Foreskin keratinocyte (primary cell): ENCODE measurements at places on chromosomes 11 and 22. TPM values are rescaled to one million over a fixed set of nuclear protein-coding genes. Genes with fewer than 3 reads are reported as not detected.
A peak's percentile ranks its signal among the peaks of the same experiment; 100 is the strongest.

GRCh38 chr22:43742154-43742950, 69.8 kb downstream of the EFCAB6 start:
- no peak for DNase-seq

- no peak for DNase-seq
Measured at GRCh38 chr11:31763296-31763695, 47.8 kb downstream of the PAX6 start.

- DNase-seq, result no peak
Measured at GRCh38 chr11:68216171-68216938, 3.3 kb upstream of the KMT5B start.

DNA sequence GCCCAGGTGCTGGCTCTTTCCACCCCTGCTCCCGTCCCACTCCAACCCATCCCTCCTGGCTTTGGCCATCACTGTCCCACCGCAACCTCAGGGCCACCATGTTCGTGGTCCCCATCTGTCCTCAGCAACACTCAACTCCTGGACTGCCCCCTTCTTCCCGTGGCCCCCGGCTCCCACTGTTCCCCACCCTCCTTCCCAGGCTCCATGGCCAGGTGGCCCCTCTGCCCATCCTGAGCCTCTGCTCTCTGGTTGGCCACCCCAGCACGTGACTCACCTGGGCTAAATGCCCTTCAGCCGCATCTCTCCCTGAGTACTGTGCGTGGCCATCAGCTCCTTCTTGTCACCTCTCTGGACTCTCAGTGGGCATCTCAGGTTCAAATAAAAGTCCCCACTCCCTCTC, 41.6 kb upstream of the PHF21B start:
- no peak for DNase-seq

- no peak for DNase-seq
Measured at GRCh38 chr22:39148727-39149535, 3.5 kb downstream of the CBX7 start.

DNA sequence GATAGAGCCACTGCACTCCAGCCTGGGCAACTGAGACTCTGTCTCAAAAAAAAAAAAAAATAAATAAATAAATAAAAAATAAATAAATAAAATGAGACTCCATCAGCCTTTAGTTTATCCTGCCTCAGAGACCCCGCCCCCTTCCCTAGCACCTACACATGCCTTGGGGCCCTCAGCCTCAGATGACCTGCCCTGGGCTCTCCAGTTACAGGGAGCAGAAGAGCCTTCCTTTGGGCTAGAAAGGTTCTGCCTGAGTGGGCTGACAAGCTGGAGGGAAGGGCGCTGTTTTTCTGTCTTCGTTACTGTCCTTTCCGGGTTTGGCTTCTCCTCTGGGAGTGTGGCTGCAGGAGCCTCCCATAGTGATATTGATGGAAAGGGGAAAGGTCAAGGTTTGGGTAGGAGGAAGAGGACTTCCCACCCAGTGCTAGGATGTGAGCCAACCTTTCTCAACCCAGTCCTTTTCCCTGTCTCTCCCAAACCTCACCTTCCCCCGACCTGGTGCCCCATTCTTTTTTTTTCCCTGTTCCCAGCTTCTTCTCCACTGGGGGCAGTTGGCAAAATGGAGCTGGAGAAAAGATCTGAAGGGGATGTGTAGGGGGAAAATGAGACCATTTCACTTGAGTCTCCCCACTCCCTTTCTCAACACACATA, 1.5 kb upstream of the SF3B2 start:
- no peak for DNase-seq

DNA sequence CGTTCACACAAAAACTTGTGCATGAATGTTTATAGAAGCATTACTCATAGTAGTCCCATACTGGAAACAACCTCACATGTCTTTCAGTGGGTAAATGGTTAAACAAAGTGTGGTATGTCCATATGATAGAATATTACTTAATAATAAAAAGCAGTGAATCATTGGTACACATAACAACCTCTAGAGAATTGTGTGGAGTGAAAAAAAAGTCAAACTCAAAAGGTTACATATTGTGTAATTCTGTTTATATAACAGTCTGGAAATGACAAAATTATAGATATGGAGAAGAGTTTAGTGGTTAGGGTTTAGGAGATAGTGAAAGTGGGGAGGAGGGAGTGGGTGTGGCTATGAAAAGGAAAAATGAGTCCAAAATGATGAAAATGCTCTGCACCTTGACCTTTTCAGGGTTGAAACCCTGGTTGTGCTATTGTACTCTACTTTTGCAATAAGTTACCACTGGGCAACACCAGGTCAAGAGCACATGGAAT, 243.4 kb upstream of the DDI1 start:
- DNase-seq, result no peak

DNA sequence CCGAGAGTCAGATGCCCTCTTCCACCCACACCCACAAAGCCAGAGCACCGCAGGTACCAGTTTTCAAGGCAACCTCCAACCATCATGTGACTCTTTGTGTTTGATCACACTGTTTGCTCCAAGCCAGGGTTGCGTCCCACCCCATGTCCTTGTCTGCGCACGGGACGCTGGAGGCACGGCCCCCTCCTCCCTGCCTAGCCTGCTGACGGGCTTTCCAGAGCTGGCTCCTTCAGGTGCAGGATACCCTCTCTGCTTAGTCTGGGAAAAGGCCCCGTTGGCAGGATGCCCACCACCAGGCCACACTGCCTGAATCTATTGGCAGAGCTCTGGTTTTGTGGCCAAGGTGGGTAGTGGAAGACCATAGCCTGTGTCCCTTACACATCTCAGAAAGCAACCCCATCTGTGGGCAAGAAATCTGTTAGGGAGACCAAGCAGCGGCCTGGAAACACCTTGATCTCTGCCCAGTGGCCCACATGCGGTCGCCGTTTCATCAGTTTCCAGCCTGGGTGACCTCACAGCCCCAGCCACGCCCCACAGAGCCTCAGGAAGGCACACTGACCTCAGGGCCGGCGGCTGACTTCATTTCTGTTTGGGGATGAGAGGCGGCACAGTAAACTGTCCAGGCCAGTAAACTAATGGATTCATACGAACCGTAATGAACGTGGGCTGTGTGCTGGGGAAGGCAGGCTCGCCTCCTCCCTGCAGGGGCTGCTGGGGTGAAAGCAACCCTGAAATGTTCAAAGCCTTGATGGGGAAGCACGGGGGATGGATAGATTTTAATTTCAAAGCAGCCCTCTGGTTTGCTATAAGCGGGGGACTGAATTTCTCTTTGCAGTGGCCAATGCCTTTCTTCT, 25.8 kb downstream of the CDPF1 start:
- DNase-seq, result no peak

The OR4D5 gene
- not detected in 2 replicates for total RNA-seq

DNA sequence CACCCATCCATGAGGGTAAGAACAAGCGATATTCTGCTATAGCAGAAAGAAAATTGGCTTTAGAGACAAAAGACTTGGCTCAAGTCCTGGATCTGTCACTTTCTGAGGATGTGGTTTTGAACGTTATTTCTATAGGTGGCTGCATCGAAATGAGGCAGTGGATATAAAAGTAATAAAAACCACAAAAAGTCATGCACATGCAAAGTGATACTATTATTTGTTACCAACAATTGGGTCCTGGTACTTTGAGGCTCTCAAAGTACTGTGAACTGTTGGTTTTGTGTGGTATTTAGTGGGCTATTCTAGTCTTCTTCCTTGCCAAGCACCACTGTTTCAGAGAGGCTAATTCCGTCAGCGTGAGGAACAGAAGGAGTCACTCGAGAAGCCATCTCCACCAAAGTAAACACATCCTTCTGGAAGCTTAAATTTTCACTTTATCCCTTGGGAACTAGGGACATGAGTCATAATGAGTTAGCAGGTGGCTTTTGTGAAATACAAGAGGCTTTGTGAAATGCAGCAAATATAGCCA, 13.1 kb downstream of the UBASH3B start:
- DNase-seq, result no peak

The MED19 gene
- 23.5 and 24.9 TPM in 2 replicates for total RNA-seq

The POLR3H gene
- 32.7 and 32.9 TPM in 2 replicates for total RNA-seq

DNA sequence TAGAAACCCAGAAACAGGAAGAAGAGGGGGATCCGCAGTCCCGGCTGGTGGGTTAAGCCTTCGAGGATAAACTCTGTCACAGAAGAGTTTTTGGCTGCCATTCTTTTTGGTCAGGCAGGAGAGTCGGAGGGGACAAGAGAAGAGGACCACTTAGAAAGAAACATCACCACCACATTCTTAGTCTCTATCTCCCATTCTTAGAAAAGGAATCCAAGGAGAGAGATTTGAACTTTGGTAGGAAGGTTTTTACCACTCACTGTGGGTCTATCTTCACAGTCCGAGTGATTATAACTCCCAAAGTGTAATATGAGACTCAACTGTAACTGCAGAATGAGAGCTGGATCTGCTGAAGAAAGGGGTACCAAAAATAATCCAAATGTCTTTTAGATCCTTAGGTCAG, at the start of gene OR8B12:
Gene OR8B12, minus strand, starts transcription at position 101 of the 400 bp plus-strand sequence. Its CDS starts 0 bp downstream, at position 101.
- no peak for DNase-seq

The MMP8 gene
- not detected in 2 replicates for total RNA-seq

- DNase-seq, result no peak
Measured at GRCh38 chr11:1854132-1854948, 1.5 kb downstream of the LSP1 start.

GRCh38 chr11:408154-409007, 6.4 kb downstream of the SIGIRR start:
- DNase-seq, result no peak

The OR10A2 gene
- total RNA-seq, result not detected in 2 replicates

The RFPL2 gene
- not detected in 2 replicates for total RNA-seq

DNA sequence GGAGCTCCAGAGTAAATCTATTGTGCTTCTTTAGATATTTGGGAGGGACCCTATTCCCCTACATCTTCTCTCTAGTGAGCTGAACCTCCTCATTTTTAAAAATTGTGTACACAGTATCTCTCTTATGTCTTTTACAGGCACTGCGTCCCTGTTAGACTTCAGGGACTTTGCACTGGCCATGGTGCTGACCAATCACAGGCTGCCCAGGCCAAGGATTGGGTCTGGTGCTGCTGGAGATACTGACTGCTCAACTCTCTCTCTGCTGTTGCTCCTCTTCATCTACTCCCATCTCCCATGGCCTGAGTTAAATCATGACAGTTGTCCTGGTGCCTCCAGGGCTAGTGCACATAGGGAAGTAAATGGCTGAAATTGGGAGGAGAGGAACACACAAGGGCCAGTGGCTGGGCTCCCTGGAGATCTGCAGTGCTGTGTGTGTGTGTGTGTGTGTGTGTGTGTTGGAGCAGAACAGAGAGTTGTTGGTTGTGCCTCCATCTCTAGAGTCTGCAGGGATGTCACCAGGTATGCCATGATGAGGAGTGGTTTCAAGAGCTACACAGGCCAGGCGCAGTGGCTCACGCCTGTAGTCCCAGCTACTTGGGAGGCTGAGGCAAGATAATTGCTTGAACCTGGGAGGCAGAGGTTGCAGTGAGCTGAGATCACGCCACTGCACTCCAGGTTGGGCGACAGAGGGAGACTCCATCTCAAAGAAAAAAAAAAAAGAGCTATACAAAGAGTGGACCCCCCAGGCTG, 155.3 kb downstream of the ST3GAL4 start:
- DNase-seq, result no peak

GRCh38 chr11:101487775-101488174, 96.0 kb downstream of the TRPC6 start:
- peak; percentile 40 for DNase-seq

DNA sequence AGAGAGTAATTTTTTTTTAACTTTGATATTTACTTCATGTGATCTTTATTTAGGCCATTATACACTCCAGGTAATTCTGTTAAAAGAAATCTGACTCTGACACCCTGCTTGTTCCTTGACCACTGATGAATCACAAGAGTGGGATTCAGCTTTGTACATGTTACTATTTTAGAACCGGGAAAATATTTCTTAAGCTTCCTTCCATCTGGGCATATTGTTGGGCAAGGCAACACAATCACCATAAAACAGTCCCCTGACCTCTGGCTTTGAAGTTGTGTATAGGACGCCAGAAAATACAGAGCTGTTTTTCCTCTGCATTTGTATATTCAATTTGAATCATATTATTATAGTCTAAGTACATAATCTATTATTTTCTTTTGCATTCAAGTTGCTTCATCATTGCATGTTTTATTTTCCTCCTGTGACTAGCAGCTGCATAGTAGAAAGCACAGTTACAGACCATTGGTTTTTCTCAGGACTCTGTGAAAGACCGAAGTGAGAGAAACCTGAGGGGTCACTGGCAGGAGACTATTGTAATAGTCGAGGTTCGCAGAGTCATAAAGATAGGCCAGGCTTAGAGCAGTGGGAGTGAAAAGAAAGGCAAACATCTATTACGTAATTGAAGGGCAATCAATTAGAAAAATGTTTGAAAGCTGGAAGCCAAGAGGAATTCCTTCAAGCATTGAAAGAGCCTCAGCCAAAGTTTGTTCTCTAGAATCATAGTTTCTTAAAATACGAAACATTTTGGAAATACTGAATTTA, 51.8 kb upstream of the SLC36A4 start:
- DNase-seq, result no peak

- DNase-seq, result no peak
Measured at GRCh38 chr22:49235463-49236300, 592.0 kb downstream of the BRD1 start.

- peak; percentile 8 for DNase-seq
Measured at GRCh38 chr11:92941676-92942571, 27.5 kb upstream of the MTNR1B start.

GRCh38 chr11:86388198-86388597, 13.5 kb downstream of the CCDC81 start:
- DNase-seq, result no peak

DNA sequence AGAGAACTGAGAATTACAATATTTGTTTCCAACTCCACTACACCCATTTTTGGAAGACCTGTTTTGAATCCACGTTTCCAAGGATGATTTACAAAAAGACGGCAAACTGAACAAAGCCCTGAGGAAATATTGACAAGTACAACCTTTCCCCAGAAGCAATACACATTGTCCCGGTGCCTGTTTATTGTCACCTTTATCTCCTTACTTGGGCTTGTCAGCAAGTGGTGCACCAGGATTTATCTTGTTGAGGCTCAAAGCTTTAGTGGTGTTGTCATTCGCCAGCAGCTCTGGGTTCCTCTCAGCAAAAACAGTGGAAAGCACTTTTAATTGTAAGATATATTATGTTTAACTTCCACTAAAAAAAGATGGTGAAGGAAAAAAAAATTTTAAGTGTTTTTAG, 1191.9 kb upstream of the TENM4 start:
- no peak for DNase-seq

DNA sequence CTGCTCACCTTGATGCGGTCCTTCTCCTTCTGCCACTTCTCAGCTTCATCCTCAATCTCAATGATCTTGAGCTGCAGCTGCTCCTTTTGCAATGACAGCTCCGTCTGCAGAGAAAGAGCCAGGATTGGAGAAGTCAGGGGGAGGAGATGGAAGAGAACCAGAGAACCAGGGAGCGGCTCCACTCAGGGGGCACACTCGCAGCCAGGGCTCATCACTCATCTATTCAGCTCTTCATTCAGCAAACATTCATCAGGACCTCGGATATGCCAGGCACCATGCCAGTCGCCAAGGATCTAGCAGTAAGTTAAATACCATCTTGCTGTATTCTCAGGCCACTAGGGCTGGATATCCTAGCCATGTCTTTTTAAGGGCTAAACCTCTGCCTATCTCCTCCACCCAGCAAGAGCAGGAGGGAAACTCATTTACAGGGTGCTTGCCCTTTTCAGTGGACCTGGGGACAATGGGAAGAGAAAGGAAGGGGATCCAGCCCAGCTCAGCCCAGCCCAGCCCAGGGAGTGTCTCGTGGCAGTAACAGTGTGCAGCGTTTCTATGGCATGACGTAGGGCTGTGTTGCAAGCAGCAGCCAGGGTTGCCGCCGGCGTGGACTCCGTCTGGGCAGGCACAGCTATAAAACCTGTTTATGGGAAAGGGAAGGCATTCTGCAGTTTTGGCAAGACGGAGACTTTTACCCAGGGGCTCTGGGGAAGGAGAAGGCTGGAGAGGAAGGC, 9.4 kb downstream of the TRIM29 start:
- peak; percentile 94 for DNase-seq
